ENCODE measurements at places on chromosomes 16 and 17.
A peak's percentile ranks its signal among the peaks of the same experiment; 100 is the strongest.

GRCh38 chr17:77451894-77452852 lies 311.4 kb downstream of the SEC14L1 start:
- peak; percentile 73 for DNase-seq

- no peak for DNase-seq
Observed at GRCh38 chr17:7081341-7082062, 1.5 kb upstream of the CLEC10A start.

GRCh38 chr17:82754297-82755208 lies 2.7 kb downstream of the TBCD start:
- DNase-seq = no peak

DNA sequence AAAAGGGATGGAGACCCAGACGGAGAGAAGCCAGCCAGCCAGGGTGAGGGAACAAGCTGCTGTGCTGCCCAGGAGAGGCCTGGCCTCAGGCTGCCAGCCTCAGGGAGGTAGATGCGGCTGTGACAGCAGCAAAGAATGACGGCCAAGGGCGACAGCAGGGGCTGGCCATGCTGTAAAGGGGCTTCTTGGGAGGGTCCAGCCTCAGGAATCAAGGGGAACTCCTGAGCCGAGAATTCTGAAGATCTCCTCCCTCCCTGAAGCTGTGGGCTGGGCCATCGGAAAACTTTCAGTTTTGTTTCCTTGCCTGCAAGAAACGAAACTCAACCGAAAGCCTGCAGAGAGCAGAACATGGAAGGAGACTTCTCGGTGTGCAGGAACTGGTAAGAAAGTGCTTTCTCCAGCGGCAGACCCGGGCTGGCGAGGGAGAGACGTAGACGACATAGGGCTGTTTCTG lies at the start of gene XAF1:
Gene XAF1 (plus strand): TSS at position 316 of the 454 bp plus-strand sequence. CDS start 33 bp downstream, at position 349.
- peak; percentile 53 for DNase-seq

GRCh38 chr17:78499715-78500540 lies 77.3 kb downstream of the DNAH17 start:
- no peak for DNase-seq

DNA sequence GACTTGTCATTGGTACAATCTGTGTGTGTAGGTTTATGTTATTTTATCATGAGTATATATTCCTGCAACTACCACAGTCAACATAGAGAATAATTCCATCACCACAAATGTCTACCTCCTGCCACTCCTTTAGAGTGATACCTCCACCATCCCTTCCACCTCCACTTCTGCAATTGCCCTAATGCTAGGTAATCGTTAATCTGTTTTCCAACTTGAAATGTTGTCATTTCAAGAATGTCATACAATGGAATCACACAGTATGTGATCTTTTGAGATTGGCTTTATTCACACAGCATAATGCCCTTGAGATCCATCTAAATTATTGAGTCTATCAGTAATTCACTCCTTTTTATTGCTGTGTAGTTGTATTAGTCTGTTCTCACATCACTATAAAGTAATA lies 414.8 kb upstream of the C16orf82 start:
- no peak for DNase-seq

- no peak for DNase-seq
Observed at GRCh38 chr17:37212179-37212578, 163.6 kb upstream of the C17orf78 start.

GRCh38 chr16:22381392-22381791 lies 7.0 kb upstream of the CDR2 start:
- no peak for DNase-seq

- no peak for DNase-seq
Observed at GRCh38 chr16:67235816-67236562, 9.1 kb downstream of the TMEM208 start.

DNA sequence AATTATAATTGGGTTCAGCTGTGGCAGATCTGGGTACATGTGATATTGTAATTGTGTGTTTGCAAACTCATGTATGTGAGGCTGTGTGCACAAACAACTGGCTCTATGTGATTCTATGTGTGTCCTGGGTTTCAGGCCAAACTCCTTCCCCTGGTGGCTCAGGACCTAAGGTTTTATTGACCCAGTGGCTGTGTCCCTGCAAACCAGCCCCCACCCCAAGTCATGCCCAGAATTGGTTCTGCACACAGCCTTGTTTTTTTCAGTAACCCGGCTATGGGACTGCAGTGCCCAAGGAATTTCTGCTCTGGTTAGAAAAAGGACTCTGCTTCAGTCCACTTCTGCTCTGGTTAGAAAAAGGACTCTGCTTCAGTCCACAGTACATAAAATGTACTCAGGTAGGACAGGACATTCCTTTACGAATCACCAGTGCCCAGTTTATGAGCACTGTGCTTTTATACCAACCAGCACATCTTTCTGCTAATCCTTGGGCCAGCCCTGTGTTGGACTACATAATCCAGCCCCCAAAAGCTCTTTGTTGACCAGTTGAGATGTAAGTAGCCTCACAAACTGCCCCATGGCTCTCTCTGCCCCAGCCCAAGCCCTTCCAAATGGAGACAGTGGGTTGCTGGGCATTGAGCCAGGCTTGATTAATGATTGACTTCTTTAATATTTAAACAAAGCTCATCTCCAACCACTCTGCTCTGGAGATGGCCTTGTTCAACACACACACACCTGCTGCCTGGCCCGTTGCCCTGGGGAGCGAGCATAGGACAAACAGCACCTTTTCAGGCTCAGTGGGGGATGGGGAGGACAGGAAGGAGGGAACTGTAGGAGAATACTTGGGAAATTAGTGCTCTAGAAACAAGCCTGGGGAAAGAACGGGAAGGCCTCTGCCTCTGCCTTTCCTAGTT lies 2.9 kb upstream of the KCNH6 start:
- DNase-seq = no peak

- no peak for DNase-seq
Observed at GRCh38 chr16:1606774-1607173, 5.1 kb downstream of the IFT140 start.

GRCh38 chr16:88322500-88322970 lies 60.2 kb upstream of the ZNF469 start:
- DNase-seq = no peak

DNA sequence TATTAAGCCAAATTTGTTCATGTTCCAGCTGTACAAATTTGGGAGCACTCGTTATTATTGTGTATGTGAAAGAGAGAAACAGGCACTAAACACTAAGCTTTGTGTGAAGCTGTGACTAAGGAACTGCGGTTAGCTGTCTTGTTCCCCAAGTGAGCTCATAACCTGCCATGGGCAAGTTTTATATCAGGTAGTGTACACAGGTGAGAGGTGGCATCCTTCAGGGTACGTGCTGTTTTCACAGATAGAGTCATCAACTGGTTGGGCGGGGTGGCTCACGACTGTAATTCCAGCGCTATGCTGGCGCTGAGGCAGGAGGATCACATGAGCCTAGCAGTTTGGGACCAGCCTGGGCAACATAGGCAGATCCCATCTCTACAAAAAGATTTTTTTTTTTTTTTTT lies 2.8 kb downstream of the DNAJA3 start:
- DNase-seq = no peak

GRCh38 chr17:62870552-62870971 lies 62.4 kb upstream of the MARCHF10 start:
- DNase-seq = no peak

DNA sequence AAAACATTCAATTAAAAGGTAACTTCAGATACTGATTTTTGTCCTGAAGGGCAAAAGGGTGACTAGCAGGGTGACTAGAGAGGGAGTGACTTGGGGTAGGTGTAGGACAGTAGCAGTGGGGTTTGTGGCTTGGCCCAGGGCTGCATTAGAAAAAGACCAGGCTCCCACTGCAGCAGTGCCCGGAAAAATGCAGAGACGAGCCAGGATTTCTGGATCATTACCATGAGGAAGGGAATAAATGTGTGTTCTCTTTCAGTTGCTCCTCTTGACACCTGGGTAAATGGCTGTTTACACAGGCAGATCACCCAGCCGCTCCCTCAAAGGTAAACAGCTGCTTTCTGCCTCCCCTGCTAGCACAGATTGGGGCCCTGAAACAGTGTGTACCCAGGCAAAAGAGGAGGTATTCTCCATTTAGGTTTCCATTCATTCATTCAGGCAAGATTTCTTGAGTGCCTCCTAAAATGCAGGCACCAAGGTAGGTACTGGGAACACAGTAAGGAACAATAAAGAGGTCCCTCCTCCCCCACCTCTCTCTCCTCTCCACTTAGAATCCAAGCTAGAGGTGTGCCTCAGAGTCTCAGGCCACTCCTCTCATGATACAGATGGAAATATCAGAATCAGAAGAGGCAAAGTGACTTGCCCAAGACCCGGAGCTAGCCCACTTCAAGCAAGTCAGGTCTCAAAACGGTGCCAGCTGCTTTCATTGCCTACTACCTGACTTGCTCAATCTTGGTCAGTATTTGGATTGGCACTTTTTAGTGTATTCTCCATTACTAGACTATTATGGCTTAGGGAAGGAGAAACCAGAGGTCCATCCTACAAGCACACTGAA lies 15.2 kb upstream of the TOX3 start:
- DNase-seq = no peak

DNA sequence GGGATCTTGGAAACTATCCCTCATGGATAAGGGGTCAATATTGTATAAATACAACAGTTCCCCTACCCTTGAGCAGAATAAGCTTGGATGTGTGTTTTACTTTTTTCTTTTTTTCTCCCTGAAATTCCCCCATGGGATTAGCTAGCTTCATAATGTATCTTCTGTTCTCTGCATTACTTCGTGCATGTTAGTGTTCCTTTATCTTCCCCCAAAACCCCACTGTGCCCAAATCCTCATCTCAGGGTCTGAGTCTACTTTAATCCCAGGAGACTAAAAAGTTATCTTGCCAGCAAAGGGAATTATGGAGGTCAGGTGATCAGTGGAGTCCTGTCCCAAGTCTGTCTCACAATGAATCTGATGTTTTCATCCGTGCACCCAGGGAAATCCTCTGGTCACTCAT lies 217.5 kb upstream of the CNTNAP4 start:
- no peak for DNase-seq

- DNase-seq = no peak
Observed at GRCh38 chr17:48539177-48539576, 5.7 kb downstream of the HOXB2 start.

DNA sequence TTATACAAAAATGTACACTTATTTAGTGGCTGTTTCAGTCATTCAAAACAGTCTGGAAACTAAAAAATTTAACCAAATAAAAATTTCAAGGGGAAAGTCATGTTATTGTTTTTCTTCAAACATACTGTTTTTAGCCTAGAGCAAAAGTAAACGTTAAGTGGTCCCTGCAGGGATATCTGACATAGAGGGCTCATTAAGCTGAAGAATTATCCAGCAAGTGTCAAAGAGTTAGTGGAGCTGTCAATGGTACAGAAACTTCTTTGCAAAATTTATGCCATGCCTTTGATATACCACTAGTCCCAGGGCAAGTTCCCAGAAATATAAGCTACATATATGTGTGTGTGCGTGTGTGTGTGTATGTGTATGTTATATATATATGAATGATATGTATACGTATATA lies 894.2 kb downstream of the KCNJ2 start:
- no peak for DNase-seq

- DNase-seq = peak; percentile 70
Observed at GRCh38 chr16:70298988-70299938, at the start of gene DDX19B. DDX19B (plus strand) TSS chr16:70299186; CDS start chr16:70299298, 112 bp downstream.

GRCh38 chr16:55324285-55325079 lies 479 bp downstream of the IRX6 start:
- peak; percentile 19 for DNase-seq

DNA sequence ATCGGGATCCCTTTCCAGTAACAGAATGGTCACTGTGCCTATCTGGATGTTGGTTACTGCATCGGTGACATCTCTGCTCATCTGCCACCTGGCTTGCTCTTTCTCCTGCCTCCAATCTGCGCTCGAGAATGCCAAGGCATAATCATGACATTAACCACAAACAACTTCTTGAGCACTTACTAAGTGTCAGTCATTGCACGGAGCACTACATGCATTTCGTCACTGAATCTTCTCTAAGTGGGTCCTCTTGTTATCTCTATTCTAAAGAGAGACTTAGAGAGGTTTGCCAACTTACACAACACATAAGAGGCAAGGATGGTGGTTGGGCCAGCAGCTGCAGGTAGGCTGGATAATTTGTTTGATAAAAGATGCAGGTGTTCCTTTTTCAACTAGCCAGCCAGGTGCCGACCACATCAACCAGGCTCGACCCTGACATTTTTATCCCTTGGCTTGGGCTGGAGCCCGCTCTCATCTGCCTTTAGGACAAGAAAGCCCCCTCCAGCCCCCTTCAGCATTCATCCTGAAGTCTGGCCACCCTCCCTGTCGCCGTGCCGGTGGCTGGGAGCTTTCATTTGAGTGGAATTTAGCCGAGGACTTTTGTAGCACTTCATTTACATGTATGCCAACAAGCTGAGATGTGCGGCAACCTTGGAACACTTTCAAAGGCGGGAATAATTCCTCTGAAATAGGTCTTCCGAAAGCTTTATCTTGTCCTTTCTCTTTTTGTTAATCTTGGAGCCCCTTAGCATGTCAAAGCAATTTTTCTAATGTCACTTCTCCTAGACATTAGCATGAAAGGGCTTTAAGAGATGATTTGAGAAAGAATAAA lies 89.3 kb upstream of the NKD1 start:
- DNase-seq = no peak

DNA sequence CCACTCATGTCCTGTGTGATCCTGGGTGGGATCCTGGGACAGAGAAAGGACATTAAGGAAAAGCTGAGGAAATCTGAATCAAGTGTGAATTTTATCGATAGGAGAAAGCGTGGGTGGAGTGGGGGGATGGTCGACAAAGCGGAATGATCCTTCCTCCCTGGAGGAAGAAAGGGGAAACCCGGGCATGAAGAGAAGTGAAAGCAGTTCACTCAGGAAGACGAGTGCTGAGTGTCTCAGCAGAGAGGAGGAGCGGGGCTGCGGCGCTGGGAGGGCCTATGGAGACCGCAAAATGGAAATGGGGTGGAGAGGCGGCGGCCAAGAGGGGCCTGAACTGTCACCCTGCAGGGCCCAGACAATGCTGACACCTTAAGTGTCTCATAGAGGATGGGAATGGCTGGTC lies 8.7 kb downstream of the ZDHHC7 start:
- no peak for DNase-seq

DNA sequence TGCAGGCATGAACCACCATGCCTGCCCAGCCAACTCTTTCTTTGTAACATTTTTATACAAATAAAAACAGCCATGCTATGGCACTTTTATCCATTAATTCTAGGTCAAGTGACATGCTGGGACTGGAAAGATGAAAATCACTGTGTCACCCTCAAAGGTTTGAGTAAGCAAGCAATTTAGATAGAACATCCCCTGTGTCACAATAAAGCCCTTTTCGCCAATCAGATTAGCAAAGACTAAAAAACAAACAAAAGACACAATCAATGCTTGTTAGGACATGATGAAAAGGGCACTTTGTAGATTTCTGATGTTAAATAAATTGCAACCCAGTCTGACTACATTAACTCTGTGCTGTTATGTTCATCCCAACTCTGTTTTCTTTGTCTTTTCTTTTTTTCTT lies 26.4 kb downstream of the CHP2 start:
- DNase-seq = no peak

GRCh38 chr17:33640629-33641028 lies 347.5 kb upstream of the ASIC2 start:
- DNase-seq = no peak

DNA sequence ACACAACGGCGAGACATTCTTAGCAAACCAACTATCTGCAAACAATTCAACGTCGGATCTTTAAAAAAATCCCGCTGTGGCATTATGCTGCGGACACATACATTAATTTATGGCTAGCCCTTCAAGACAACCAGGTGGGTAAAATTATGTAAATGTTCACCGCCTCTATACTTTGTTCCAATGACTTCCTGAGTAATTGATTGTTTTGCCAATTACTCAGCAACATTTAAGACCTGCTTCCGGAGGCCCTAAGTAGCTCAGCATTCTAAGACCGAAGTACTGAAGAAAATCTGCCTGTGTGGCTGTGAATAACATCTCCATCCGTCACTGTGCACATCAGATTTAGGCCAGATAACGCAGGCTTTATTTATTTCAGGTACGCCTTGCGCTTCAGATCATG lies 23.3 kb downstream of the QPRT start:
- DNase-seq = no peak

All from fibroblast of gingiva (primary cell).